Activated CD4-positive, alpha-beta T cell treated with anti-CD3 and anti-CD28 coated beads, Interleukin-2, amount 10 ng/mL, durations not matched to agents 7 days and 5 days (primary cell): ENCODE measurements at places on chromosomes 7 and 10.

DNA sequence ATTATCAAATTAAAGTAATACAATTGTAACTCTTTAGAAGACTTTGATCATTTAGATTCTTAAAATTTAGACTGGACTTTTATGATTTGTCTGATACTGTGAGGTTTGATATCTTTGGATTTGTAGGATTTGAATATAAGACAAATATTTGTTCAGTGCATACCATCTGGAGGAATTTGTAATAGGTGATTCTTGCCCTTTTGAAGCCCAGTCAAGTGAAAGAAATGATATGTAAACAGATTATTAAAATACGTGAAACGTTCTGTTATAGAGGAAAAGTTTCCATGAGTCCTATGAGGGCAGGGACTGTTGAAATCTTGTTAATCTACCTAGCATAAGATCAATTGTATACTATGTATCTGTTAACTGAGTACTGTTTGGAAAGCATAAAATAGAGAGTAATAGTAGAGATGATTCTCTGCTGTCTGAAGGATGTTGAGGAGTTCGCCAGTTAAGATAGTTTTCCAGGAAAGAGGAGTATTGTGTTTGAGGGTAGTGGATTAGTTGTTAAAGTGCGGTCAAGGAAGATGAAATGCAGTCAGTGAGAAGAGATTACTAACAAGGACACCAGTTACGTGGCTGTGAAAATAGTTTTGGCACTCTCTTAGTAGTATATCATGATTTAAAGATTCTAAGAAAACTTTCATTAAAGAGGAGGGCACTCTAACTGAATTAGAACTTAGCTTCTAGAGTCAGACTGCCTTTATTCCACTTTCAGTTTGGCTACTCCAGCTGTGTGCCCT, 14.4 kb downstream of the PDCD4 start:
- no peak for DNase-seq

GRCh38 chr7:17769918-17770317, 170.4 kb downstream of the SNX13 start:
- DNase-seq: peak; percentile 76

DNA sequence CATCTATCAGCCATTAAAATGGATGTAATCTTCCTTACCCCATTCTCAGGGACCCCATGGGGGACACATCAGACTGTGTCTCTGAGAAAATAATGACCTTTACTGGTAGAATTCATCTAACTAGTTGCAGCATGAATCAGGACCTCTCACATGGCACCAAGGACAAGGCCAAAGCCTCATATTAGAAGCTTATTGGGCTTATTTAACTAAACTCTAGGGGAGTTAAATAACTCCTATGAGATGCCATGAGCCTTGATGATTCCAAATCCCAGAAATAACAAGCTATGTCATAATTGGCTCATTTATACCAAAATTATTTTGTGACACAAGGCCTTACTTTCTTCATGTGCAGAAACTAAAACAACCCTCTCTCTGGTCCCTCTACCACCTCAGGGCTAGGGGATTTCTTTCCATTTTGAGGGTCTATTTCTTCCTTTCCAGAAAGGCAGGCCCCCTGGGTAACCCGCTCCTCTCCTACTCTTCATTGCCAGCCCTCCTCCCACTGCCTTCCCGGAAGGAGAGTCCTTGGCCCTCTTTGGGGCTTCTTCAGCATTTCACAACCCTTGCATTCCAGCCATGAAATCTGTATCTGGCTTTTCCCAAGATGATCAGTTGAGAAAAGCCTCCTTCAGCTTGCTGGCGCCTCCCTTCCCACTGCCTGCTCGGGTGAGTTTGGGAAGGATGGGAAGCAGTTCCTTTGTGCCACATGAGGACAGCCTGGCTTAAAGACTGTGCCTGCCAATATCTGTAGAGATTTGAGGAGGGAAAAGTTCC, 41.8 kb upstream of the TRIM8 start:
- no peak for DNase-seq

- no peak for DNase-seq
Measured at GRCh38 chr7:5043661-5044060, 2.0 kb upstream of the RBAK start.

GRCh38 chr7:130884437-130885417, 150.7 kb upstream of the KLF14 start:
- DNase-seq: no peak

DNA sequence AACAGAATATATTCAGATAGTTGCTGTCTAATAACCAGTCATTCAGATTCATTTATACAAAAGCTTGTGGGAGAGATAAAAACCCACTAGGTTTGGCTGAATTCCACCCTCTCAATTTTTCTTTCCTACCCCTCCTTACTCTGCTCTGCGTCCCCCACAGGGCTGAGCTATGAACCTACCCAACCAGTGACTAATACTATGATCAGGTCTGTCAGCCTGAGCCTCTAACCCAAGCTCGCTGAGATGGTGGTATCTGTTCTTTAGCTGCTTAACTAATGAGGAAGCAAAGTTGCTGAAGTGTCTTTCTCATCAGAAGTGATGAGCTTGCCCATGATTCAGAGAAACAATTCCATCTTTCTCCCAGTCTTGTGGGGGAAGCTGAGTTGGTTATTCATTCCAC, 248.7 kb upstream of the GPR26 start:
- no peak for DNase-seq
